Activated naive CD8-positive, alpha-beta T cell treated with anti-CD3 and anti-CD28 coated beads, Interleukin-2, amount 50 U/mL, for 24 hours (primary cell): ENCODE measurements at places on chromosomes 11 and 22.

DNA sequence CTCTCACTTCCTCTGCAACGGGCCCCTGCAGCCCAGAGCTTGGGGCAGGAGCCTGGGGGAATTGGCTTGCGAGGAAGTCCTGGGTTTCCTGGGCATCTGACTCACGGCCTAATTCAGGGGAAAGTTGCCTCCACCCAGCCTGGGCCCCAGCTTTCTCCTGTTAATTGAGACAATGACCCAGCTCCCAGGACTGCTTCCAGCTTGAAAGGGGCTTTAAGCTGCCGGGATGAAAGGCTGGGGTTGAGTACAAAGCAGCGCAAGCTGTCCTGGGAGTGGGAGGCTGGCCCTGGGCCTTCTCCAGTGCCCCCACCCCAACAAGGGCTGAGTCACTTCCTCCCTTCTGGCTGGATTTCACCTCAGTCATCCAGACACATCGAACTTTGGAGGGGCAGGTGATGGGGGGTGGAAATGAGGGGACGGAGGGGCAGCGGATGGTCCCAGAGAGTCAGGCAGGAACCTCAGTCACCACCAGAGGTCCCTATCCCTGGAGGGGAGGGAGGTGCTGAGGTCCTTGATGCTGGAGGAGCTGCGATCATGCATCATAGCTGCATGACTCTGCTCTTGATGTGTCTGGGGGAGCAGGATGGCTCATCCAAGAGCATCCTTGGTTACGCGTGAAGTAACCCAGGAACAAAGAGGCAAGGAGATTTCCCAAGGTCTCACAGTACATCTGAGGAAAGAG lies 30.1 kb upstream of the OAF start:
- no peak for DNase-seq

DNA sequence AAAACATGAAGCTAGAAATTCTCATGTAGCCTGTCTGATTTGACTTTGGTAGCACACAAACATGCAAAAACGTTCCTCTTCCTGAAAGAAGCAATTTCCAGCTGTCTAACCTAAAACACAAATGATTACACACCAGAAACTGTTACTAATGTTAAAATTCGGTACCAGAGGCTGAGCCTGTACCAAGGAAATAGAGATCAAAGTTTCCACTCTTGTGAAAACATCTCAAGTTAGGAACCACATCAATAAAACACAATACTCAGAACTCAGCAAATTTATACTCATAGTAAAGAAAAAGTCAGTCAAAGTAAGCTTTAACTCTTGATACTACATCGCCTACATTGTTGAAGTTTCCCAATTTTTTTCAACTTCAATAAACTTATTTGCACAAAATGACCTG lies 107.8 kb downstream of the FCHSD2 start:
- DNase-seq = no peak

GRCh38 chr11:102497061-102497460 lies 33.5 kb downstream of the MMP7 start:
- no peak for DNase-seq

DNA sequence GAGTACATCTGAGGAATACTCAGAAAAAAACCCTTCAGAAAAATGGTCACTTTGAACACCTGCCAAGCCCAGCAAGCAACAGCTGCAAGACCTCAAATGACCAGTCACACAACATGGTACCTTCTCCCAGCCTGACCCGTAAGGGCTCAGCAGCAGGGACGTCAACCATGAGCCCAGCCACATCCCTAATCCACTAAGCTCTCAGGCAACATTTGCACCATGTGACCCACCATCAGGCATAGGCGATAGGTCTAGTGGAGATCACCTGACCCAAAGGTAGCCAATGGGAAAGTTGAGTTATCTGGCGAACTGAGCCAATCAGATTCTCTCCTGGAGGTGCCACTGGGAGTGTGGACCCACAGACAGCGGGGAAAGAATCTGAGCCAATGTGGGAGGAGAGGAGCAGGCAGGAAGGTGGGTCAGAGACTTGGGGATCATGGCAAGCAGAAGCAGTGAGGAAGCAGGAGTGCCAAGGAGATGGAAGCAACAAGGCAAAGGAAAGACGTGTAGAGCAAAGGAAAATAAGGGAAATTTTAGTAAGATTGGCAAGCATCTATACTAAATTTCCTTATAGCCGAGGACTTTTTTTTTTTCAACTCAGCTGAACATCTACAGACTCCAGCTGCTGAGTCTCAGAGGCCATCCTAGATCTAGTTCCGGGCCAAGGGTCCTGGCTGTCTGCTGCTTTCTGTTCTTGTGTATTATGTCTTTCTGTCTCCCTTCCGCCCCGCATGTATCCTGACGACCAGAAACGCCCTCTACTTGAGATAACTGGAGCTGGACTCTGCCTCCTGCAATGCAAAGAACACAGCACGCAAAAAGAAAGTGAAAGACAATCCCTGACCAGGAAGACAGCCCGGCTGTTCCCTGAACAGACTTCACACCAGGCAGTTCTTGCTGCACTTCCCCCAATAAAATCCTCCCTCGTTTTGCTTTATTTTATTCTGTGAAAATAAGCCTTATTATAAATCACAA lies 11.0 kb upstream of the PLAAT2 start:
- DNase-seq = peak; percentile 35

GRCh38 chr11:67500831-67501715 lies 4.1 kb downstream of the PITPNM1 start:
- no peak for DNase-seq

- DNase-seq = peak; percentile 82
Measured at GRCh38 chr11:123577081-123577598, 77.3 kb downstream of the SCN3B start.

DNA sequence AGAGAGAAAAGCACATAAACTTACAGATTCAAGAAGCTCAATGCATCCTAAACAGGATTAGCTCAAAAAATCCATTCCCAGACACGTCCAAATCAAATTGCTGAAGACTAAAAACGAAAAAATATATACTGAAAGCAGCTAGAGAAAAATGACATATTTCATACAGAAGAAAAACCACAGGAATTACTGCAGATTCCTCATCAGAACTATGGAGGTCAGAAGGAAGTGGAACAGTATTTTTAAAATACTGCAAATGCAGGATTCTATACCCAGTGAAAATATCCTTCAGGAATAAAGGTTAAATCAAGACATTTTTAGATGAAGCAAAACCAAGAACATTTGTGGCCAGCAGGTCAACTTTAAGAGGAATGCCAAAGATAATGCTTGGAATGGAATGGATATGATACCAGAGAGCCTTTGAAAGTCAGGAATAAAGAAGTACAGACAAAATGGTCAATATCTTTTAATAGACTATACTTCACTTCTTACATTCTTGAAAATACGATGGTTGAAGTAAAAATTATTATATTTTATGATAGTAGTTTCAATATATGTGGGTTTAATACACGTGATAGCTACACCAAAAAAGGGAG lies 352.9 kb downstream of the CTTN start:
- no peak for DNase-seq

DNA sequence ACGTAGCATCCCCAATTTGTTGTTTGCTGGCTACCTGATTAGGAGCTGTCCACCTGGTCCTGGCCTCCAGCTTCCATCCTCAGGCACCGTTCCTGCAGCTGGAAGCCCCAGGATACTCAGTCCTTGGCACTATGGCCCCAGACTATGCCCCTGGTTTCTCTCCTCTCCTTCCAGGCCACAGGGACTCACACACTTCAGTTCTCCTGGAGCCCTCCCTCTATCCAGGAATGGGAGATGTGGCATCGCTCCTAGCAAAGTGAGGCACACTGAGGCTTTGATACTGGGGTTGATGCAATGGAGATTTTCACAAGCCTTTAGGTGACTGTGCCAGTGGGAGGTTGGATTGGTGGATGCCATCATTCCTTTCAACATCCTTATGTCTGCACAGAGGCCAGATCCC lies 142.8 kb upstream of the B3GAT1 start:
- DNase-seq = no peak

DNA sequence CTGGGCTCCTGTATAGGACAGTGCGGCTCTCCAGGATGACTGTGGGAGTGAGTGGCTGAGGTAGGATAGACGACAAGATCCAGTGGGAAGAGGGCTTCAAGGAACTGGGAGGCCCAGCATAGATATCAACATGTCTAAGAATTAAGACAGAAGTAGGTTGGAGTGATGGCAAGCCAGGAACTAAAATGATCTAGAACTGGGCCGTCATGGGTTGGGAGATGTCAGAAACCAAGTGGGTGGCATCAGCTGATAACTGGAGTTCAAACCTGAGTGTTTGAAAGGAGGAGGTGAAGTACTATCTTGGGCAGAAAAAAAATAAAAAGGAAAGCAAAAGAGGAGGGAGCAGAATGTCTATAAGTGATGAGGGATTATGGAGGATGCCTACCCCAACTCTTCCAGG lies 7.1 kb upstream of the MEN1 start:
- DNase-seq = no peak

DNA sequence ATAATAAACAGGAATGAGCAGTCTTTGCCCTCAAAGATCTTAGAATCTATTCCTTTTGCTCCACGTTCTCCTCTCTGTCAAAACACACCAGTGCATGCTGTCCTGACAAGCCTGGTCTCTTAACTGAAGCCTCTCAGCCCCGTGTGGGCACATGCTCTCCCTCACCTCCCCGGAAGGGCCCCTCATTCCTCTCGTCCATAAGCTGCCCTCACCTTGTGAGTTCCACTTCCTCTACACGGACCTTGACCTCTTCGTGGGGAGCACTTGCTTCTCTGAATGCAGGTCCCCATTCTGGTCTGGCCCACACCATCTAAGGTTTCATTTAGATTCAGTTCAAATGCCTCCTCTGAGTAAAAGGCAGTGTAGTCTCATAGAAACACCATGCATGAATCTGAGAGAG lies 412.3 kb upstream of the SYN3 start:
- no peak for DNase-seq

DNA sequence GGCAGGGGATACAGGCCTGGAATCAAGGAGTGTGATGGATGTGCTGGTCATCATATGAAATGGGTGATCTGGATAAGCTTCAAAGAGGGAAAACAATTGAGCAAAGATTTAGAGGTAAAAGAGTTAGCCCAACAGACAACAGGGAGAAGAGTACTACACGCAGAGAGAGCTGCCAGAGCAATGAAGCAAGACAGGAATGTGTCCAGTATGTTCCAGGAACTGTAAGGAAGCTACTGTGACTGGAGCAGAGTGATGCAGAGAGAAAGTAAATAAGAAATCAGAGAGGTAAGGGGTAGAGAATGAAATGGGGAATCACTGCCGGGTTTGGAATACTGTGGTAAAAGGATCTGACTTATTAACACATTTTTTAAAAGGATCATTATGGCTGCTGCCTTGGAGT lies 255.1 kb downstream of the DCDC1 start:
- DNase-seq = no peak

- no peak for DNase-seq
Measured at GRCh38 chr11:121721961-121722360, 269.2 kb upstream of the SORL1-AS1 start.

DNA sequence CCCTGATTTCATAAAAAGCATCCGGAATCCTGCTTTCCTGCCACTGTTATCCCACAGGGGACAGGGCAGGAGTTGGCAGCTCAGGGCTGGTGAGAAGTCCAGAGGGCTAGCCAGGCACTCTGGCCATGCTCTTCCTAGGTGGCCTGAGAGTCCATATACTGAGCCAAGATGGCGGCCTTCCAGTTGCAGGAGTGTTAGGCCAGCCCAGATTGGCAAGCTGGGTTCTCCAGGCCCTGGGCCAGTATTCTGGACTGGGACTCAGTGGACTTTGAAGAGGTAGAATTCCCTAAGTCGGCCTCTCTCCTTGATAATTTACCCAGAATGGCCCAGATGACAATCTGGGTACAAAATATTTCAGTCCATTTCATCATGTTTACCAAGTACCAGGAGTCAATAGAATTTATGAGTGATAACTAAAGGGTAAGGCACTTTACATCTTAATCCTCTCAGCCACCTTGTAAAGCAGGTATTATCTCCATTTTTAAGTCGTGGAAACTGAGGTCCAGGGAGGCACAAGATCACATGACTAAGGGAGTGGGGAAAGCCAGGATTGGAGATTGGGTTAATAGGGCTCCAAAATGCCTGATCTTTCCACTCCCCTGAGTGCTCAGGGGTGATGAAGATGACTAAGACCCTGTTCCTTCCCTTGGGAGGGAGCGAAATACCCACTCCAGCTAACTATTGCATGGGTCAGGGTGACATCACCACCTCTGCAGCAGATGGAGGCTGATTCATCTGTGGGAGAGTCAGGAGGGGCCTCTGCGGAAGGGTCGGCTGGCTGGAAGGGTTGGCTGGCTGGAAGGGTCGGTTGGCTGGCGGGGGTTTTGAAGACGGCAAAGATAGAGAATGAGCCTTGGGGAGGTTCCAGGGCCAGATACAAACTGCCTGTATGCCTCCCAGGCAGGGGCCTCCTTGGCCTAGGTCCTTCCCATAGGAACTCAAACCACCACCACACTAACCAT lies 1.2 kb upstream of the MICALL1 start:
- DNase-seq = peak; percentile 48

DNA sequence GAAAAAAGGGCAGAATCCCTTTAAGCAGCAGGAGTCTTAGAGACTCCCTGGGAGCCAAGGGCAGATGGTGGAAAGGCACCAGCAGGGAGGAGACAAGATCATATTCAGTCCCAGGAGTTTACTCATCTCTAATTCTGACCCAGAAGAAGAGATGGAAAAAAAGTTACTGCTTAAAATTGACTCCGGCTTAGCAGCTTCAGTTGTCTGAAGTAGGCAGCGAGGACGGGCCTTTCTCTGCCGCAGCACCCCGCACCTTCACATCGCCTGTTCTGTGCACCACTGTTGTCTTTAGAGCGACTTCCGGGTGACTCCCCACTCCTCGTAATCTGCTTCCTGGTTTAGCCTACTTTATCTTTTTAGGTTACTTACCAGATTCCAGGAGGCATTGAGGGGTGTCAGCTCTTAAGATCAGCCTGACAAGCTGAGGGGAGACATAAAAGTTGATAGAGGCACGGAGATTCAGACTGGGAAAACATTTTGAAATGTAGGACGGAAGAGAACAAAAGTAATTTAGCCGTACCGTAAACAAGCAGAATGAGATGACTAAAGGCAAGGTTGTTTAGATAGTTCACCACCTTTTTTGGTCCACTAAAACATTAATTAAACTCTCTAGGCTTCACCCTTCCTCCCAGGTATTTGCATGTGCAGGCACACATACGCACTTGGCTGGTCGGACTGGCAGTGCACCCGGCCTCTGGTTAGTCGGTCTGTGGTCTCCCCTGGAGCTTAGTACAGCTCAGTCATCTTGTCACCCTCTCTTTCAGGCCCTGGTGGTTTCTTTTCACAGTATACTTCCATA lies 74.3 kb downstream of the CECR2 start:
- no peak for DNase-seq

GRCh38 chr11:12222055-12222792 lies 111.8 kb downstream of the MICAL2 start:
- no peak for DNase-seq

- DNase-seq = no peak
Measured at GRCh38 chr11:129323896-129324502, 51.6 kb upstream of the BARX2 start.

DNA sequence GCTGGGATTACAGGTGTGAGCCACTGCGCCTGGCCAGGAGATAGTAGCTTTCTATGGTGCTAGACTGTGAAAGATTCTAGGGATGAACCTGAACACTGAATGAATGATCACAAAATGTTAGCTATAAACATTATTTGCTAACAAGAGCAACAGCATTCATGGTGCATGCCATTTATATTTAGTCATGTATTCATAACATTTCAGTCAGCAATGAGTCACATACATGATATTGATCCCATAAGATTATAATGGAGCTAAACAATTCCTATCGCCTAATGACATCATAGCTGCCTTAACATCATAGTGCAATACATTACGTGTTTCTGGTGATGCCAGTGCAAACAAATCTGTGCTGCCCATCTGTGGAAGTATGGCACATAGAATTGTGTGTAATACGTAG lies 164.1 kb downstream of the ARHGAP42 start:
- DNase-seq = no peak

- DNase-seq = no peak
Measured at GRCh38 chr11:58999291-58999680, 60.0 kb downstream of the GLYATL1 start.

- DNase-seq = no peak
Measured at GRCh38 chr11:28767574-28767973, 659.4 kb downstream of the METTL15 start.
